ENCODE measurements at places on chromosomes 1 and 21.

GRCh38 chr1:3241236-3241550, 172.2 kb downstream of the PRDM16 start:
- DNase-seq = no peak

DNA sequence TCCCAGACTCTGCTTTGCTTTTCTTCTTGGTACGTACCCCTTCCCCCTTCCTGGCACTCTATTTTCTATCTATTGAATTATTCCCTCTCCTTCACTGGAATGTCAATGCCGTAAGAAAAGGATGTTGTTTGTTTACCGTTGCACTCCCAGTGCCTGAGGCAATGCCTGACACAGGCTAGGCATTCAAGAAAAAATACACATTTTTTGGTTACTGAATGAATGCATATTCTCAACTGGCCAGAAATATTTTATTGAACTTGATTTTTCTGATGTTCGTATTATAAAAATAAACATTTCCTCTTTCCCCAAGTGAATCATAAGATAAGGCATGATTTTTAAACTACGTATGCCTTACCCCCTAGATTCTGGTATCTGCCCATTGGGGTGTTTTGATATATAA, 41.2 kb downstream of the GNG12 start:
- DNase-seq = no peak

- no peak for DNase-seq
Observed at GRCh38 chr1:22971611-22972405, 858 bp downstream of the LACTBL1 start.

- no peak for DNase-seq
Observed at GRCh38 chr1:198273748-198274295, 117.0 kb downstream of the NEK7 start.

All from stimulated activated CD4-positive, alpha-beta T cell treated with anti-CD3 and anti-CD28 coated beads, Interleukin-4, amount 100 ng/mL, for 48 hours (primary cell).